ENCODE measurements at places on chromosomes 2 and 18.

DNA sequence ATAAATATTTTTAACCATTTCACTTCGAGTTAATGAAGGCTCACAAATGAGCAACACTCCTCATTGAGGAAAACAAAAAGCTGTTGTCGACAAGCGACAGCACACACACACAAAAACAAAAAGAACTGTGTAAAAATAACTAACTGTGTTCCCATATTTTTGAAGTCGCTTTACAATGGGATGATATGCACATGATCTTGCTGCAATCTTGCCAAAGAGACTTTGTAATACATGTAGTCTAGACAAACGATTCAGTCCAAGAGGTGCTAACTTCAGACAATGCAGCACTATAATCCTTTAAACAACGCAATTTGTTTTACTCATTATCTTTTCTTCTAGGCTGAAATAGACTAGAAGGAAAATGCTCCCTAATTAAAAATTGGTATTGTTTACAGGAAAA is 7.2 kb upstream of the USP34 start:
- DNase-seq: no peak

GRCh38 chr2:70123829-70124116 is 36.5 kb downstream of the PCBP1 start:
- DNase-seq: no peak

DNA sequence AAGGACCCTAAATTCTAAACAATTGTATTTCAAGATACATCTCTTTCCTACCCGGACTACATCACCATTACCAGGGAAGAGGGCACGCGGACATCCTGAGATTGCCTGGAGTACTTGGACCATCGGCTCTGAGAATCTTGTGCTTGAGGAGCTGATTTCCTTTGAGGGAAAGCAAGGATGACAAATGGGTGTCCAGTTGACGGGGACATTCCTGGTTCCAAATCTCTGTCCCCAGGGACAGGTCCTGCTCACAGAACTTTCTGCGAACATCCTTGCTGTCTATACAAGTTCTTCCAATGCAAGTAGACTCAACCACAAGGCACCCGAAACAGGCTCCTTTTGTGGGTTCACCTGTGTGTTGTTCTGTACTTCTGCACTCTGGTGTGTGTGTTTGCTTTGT is 289.5 kb upstream of the MYT1L start:
- no peak for DNase-seq

- DNase-seq: no peak
Measured at GRCh38 chr2:224969633-224970260, 72.5 kb downstream of the DOCK10 start.

DNA sequence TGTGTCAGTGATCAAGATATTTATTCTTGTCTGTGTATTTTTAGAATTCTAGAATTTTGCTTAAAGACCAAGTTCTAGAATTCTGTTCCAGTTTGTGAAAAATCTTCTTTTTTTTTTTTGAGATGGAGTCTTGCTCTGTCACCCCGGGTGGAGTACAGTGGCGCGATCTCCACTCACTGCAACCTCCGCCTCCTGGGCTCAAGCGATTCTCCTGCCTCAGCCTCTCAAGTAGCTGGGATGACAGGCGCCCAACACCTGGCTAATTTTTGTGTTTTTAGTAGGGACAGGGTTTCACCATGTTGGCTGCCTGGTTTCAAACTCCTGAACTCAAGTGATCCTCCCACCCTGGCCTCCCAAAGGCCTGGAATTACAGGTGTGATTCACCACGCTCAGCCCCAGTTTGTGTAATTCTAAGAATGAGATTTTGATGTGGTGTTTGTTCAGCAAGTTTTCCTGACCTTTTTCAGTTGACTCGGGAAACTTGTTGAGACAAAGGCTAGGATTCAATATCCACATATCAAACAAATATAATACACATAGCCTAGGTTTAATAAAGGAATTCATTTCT is 3.6 kb downstream of the EIF5B start:
- no peak for DNase-seq

- DNase-seq: no peak
Measured at GRCh38 chr2:202442882-202443281, 66.8 kb downstream of the BMPR2 start.

- no peak for DNase-seq
Measured at GRCh38 chr18:58525928-58526424, 102.9 kb downstream of the ALPK2 start.

- no peak for DNase-seq
Measured at GRCh38 chr2:196389670-196390069, 218.3 kb upstream of the STK17B start.

DNA sequence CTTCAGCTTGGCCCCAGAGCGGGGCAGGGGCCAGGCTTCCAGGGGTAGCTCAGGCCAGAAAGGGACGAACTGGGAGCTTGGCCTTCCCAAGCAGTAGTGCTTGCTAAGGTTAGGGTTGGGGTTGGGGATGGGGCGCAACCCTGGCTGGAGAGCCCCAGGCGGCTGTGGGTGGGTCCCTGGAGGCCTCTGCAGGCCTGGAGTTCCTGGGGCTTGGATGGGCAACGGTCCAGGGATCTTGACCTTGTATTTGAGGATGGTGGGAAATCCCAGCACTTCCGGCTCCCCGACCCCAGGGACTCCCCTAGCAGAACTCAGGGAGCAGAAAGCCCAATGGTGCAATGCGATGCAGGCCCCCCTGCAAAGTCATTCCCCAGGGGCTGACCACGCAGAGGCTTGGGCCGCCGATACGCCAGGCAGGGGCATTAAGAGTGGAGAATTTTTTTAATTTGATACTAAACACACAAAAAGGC is 12.6 kb upstream of the MLPH start:
- DNase-seq: no peak

DNA sequence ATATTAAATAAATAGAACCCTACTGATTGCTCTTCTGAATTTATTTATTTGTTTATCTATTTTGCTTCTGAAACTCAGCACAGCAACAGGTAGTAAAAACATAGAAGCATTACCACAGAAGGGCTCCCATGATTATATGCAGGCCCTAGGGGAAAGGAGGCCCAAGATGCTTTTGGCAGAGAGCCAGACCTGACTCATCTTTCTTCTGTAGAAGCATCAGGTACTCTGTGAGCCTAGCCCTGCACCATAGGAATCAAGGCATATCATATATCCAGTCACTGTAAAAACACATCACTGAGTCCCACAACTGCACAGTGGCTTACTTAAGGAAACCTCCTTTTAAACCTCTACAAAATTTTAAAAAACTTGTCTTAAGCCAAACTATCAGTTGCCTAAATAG is 1.8 kb downstream of the SCN9A start:
- no peak for DNase-seq

GRCh38 chr2:184541591-184541990 is 56.7 kb upstream of the ZNF804A start:
- DNase-seq: no peak

- DNase-seq: no peak
Measured at GRCh38 chr2:14197293-14197692, 435.2 kb upstream of the LRATD1 start.

GRCh38 chr2:238370823-238371372 is 50.6 kb downstream of the TRAF3IP1 start:
- DNase-seq: no peak

DNA sequence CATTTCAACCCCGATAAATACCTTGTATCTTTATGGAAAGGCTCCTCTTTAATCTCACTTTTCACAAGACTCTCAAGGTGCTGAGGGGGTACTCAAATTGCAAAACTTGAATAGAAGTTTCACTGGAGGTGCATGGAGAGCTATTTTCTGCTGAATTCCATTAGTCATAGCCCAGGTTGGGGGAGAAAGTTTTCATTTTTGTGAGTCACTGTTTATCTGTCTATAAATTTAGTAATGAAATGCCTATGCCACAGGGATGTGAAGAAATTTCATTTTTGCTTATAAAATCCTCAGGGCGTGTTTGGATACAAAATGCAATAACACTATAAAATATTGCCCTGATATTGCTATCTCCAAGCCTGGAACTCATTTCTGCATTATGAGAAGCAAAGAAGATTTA is 346.3 kb downstream of the LRATD1 start:
- no peak for DNase-seq

GRCh38 chr2:70936165-70936978 is 672 bp downstream of the ATP6V1B1 start:
- DNase-seq: no peak

GRCh38 chr2:112749755-112750559 is 14.5 kb downstream of the CKAP2L start:
- peak; percentile 66 for DNase-seq

- DNase-seq: no peak
Measured at GRCh38 chr2:221551864-221552263, 20.2 kb downstream of the EPHA4 start.

GRCh38 chr2:170943041-170943440 is 14.0 kb downstream of the GORASP2 start:
- DNase-seq: no peak

- DNase-seq: no peak
Measured at GRCh38 chr2:71637168-71637567, 183.8 kb downstream of the DYSF start.

GRCh38 chr2:150977296-150977695 is 284.4 kb downstream of the RBM43 start:
- no peak for DNase-seq

DNA sequence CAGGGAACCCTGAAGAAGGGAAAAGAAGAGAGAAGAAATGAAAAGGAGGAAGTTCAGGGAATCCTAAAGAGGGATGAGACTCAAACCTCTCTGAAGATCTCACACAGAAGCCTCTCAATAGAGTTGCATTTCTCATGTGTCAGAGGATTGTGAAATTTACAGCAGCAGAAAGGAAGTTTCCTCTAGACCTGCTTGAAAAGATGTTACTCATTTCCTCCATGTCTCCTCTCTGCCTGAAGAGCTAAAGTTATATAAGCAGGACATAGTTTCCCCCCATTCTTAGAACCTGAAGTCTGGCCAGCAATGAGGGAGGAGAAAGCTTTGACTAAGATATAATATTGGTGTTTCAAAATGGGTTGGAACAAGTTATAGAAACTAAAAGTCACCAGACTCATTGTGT is 1155.6 kb downstream of the LRP1B start:
- DNase-seq: no peak

DNA sequence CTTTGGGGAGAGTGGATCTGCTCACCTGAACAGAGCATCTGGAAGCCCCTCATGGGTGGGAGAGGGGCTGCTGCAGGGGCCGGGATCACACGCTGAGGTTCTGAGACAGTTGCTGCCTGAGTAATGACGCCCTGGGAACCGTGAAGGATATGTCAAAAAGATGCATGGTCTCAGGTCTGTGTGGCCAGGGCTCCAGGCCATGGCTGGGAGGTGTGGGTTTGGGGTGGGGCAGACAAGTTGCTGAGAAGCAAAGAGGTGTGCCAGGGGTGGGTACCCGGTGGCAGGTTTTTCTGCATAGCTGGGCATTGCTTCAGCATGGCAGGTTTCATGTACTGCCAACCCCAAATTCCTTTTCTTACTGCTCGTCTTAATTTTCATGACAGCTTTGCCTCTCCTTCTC is 133.5 kb downstream of the RPIA start:
- no peak for DNase-seq

DNA sequence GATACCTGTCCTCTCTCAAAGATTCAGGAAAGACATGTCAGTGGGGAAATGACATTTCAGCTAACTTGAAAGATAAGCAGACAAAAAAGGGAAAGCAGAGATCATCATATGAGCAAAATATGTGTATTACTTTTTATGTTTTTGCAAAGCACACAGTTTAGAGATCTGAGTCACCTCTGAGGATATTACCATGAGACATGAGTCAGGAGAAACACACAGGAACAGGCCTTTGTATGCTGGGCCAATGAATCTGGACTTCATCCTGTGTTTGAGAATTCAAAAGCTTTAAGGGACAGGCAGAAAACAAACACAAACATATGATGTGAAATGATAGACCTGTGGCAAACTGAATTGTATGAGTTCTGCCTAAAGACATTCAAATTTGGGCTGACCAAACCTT is 306.0 kb upstream of the EPC2 start:
- DNase-seq: no peak

DNA sequence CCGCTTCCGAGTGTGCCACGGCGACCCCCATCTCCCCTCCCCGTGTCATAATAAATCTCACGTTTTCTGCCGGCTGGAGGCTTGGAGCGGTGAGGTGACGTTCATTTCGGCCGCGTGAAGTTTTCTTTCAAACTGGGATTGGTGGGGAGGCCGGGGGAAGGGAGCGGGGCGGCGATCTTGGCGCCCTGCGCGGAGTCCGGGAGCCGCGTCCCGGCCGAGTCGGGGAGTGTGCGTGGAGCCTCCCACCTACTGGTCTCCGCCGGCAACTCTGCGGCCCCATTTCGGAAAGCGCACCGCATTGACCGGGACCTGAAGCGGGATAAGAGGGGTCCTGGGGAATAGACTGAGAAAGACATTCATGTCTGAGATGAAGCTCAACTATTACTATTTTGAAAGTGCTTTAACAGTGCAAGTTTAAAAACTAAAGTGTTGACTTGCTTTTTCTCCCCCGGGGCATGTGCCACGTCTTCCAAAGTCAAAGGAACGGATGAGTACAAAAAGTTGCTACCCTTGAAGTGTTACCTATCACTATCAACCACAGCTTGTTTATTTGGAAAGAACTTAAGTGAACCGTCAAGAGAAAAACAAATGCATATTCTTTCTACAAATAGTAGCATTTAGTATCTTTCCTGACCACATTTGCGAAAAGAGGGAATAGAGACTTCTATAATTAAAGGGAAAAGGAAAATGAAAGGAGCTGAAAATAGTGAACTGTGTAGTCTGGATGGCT is 818 bp upstream of the IKZF2 start:
- no peak for DNase-seq

DNA sequence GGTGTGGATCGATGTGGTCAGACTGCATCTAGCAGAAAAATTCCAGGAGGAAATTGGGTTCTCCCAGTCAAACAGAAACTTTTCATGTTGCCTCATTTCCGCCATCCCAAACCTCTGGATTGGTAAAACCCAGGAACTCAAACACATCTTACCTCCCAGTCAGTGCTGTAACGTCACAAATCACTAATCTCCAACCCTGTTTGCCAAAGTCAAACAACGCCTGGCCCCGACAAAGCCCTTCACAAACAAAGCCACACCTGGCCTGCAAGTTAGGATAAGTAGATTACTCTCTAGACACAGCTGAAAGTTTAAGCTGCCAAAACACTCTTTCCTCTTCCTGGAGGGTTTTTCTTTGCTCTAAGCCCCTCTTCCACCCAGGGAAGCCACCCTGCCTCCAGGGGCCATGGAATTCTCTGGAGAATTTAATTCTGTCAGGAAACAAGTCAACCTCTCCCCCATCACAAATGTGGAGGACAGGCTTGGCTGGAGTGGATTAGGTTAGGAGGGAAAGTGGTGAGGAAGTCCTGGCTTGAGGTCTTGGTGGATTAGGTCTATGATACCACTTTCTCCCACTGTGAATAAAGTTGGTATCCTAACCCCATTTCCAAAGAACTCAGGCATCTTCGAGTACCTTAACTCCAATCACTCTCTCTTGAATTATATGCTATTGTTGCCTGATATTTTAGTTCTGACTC is 86.7 kb downstream of the LYPD6B start:
- no peak for DNase-seq

Measured in T-helper 22 cell (primary cell).